ENCODE measurements at places on chromosomes 13 and 19.

DNA sequence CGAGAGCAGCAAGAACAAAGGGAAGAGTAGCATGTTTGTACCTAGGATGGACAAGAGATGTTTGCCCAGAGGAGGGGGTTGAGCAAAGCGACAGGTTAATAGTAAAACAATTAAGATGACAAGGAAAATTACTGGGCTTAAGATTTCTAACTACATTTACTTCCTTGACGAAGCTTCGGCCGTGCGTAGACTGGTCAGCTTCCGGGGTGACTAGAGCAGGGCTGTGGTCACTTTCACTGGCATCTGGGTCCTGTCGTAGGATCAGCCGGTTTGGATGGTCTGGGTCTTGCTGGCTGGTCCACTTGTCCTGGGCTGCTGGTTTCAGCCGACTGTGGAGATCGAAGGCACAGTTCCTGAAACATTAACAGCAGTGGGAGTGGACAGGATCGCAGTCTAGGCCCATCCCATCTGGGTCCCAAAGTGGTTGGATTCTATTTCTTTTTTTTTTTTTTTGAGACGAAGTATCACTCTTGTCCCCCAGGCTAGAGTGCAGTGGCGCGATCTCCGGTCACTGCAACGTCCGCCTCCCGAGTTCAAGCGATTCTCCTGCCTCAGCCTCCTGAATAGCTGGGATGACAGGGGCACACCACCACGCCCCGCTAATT is 5.0 kb upstream of the BSG start:
- DNase-seq = no peak

DNA sequence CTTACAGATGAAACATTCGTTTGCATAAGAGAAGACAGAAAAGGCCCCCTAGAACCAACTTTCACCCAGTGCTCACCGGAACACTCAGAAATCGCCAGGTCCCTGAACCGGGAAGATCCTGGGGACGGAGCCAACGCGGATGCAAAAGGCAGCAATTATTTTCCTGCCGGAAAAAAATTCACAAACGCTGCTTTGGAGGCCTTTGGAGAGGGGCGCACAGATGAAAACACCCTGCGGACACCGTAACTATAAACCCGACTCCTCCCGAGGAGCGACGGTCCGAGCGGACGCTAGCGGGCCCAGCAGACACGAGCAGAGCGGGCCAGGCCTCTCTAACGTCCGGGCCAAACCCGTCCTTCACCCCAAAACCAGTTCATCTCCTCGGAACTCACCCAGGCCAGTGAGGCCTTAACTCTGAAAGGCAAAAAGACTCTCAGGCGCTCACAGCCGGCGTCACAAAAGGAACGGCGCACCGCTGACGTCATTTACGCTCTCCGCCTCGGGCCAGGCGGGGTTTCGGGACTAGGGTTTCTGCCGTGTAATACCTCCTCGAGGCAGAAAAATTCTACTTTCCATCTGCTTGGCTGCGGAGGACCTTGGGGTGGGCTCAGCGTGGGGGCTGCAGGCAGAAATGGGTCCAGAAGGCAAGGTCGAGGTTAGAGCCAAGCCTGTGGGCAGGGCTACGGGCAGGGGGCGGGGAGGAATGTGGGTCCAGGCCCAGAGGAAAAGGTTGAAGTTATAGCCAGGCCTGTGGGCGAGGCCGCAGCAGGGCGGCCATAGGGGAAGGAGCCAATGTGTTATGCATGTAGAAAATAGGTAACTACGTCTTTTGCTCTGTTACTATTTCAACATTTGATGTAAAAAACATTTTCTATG is at the start of gene ZNF426:
Gene ZNF426 (minus strand): TSS at position 463 of the 876 bp plus-strand sequence. CDS start 2,413 bp downstream, outside the sequence.
- peak; percentile 66 for DNase-seq

DNA sequence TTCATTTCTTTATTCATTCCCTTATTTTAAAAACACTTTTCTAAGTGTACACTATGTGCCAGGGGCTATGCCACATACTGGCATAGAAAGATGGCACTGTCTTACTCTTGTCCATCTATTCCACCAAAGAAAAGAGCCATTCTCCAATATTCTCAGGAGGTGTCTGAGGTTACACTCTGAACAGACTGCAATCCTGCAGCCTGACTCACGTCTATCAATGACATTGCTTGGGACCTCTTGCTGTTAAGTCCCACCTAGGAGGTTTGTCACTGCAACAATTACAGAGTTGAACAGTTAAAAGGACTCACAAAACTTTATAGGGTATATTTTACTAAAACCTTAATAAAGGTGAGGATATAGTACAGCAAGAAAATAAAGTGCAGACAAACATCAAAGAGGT is 512.9 kb upstream of the HTR2A start:
- no peak for DNase-seq

DNA sequence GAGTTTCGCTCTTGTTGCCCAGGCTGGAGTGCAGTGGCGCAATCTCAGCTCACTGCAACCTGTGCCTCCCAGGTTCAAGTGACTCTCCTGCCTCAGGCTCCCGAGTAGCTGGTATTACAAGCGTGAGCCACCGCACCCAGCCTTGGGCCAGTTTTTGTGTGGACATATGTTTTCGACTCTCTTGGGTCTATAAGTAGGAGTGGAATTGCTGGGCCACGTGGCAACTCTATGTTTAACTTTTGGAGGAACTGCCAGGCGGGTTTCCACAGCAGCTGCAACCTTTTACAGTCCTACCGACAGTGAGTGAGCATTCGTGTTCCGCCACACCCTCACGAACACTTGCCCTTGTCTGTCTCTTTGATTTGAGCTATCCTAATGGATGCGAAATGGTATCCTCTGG is 44.9 kb downstream of the BICRA start:
- DNase-seq = no peak

DNA sequence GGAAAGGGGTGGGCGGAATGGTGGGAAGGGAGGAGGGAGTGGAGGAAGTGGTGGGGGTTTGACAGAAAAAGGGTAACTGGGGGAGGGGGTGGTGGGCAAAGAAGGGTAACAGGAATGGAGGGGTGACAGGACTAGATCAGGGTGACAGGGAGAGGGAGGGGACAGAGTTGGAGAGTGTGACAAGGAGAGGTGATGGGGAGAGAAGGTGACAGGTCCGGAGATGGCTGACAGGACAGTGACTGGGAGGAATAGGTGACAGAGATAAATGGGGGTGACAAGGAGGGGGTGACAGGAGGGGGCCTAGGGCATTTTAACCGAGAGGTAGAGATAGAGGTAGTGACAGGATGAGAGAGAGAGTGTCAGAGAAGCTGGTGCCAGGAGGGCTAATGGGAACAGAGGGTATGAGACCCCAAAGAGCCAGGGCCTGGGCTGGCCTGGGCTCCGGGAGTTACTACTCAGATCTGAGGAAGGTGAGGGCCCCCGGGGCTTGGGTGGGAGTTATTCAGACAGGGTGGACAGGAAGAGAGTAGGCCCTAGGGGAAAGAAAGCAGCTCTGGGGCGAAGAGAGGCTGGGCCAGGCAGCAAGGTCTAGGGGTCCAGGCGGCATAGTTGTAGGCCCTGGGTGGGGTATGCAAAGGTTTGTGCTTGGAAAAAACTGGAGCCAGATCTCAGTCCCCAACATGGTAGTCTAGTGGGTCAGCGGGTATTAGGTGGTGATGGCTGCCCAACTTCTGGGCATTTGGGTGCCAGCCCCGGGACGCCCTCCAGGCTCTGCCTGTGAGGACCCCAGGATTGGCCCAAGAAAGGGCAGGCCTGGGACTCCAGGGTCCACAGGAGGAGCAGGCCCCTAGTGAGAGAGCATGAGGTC is 660 bp downstream of the CIC start:
- DNase-seq = no peak

- DNase-seq = no peak
Measured at GRCh38 chr19:52660981-52661380, 22.8 kb upstream of the ZNF83 start.

GRCh38 chr13:109090796-109091195 is 461.4 kb downstream of the MYO16 start:
- no peak for DNase-seq

DNA sequence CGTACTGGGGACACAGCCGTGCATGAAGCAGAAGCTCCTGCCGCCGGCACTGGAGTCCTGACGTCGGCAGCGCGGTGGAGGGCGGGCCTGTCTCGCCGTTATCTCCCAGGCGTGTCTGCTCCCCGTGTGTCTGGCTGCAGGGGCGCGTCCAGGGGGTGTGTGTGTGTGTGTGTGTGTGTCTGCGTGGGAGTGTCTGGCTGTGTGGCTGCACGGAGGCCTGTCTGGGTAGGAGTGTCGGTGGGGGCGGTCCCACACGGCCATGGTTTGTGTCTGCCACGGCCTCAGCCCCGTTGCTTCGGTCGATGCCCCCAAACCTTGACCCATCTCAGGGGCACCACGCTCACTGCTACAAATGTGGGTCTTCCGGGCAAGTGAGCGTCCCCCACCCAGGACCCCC is 18.3 kb downstream of the ARID3A start:
- no peak for DNase-seq

GRCh38 chr13:99961636-99962035 is 9.9 kb downstream of the ZIC5 start:
- DNase-seq = no peak

DNA sequence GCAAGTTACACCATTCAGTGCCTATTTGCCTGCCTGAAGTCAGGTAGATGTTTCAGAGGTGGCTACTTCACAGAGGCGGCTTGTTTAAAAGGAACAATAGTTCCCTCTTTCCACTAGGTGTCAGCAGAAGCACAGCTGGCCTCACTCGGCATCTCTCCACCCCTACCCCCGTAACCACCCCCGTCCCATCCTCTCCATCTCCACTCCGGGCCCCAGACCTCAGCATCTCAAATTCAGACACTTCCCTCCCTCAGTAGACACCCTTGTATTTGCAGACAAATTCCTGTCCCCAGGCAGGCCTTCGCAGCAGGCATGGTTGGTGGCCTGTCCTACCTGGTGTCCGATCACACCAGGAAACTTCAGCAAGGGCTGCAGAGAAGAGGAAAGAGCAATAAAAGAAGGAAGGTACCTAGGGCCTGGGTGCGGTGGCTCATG is 9.1 kb upstream of the DPP9 start:
- no peak for DNase-seq

GRCh38 chr13:44744880-44745633 is 168.9 kb upstream of the TSC22D1 start:
- DNase-seq = no peak

DNA sequence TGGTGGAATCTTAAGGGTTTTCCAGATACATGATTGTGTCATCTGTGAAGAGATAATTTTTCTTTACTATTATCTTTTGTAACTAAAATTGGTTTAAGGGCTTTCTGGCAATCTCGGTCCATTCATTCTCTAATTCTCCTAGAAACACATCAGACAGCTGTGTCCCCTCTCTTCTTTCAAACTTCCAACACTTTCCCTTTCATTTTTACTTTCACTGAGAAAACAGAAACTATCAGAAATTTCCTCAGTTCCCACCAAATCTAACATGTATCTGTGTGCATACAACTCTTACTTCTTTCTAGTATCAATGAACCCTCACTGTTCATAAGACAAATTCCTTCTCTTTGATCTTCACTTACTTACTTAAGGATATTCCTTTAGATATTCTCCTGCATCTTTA is 40.2 kb downstream of the KCNRG start:
- no peak for DNase-seq

DNA sequence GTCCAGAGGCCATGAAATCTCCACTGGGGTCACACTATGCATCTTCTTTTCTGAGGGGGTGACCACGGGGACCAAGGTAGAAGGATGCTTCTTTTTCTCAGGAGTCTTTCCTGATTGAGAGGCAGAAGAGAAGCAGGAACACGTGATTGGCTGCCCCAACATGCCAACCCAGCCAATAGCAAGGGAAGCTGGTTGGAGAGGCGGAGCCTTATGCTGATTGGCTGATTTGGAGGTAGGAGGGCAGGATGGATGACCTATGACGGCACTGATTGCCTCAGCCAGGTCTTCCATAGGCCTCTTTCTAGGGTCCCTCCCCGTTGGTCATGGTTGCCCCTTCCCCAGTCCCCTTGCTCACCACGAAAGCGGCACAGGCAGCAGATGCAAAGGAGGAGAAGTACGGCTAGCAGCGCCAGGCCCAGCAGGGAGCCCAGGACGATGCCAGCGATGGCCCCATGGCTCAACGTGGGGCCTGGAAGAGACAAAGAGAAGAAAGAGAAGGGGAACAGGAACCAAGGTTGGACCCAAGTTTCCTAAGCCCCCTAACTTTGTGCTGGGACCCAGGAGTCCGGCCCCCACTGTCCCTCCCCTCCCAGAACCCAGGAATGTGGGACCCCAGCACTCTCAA is 8.0 kb downstream of the VSIG10L start:
- DNase-seq = no peak

DNA sequence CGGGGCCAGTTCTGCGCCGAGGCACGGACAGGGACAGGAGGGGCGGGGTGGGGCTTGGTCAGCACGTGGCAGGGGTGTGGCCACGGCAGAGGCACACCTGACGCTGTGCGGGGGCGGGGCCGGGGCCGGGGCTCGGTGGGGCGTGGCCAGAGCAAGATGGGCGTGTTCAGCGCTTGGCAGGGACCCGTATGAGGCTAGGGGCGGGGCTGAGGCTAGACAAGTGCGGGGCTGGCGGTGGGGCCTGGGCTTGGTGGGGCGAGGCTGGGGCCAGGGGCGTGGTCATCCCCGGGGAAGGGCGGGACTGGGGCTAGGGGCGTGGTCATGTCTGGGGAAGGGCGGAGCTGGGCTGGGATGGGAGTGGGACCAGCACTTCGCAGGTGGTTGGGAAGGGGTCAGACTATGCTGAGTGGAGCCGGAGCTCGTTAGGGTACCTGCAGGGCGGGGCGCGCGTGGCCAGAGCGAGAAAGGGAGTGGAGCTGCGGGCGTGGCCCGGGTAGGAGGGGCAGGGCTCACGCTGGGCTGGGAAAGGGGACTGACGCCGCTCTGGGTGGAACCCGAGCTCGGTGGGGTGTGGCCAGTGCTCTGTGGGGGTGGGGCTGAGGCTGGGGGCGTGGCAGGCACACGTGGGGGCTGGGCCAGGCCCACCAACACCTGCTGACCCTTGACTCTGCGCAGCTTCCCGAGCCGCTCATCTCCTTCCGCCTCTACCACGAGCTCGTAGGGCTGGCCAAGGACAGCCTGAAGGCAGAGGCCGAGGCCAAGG is 12.8 kb downstream of the POLR2E start:
- DNase-seq = no peak

DNA sequence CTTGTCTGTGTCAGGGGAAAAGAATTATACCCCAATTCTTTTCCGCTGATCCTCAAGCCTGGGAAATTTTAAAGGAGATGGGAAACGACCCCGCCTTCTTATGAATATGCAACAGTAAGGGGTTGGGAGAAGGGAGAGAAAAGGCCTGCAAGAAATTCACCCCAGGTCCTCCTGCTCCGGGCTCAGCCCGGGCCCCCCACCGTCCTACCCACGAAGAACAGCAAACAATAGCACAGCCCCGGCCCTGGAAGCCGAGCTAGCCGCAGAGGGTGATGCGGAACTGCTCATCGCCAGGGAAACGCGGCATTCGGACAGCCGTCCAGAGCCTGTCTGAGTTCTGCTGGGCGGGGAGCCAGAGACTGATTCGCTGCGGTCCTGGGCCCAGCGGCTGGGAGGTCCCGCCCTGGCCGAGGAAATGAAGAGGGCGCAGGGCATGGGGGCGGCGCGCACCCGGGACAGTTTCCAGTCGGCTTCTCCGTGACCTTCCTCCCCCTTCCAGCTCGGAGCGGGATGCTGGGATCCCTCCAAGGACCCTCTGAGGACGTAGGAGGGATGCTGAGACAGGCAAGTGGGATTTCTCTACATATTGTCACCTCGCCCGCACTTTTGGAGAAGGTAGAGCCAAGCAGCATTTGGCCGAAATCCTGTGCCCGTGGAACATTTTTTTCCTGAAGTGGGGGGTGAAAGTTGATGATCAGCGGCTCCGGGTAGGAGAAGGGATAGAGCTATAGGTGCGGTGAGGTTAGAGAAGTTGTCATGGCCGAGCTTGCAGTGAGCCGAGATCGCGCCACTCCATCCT is 82.3 kb upstream of the C1QTNF9B start:
- DNase-seq = no peak

- no peak for DNase-seq
Measured at GRCh38 chr13:99981735-99982035, at the start of gene ZIC2. Gene ZIC2, plus strand, starts transcription at chr13:99981784. Its CDS starts 281 bp downstream, at chr13:99982065.

GRCh38 chr13:91459485-91459884 is 61.1 kb downstream of the GPC5 start:
- no peak for DNase-seq

All from HFF-Myc (cell line).